ENCODE measurements at places on chromosomes 2 and 18.

- DNase-seq: peak; percentile 58
Measured at GRCh38 chr2:48600917-48601316, 16.7 kb upstream of the GTF2A1L start.

GRCh38 chr2:213152065-213152794, 818 bp upstream of the IKZF2 start:
- peak; percentile 77 for DNase-seq

GRCh38 chr2:85854166-85854509, 34.7 kb downstream of the ST3GAL5 start:
- DNase-seq: no peak

DNA sequence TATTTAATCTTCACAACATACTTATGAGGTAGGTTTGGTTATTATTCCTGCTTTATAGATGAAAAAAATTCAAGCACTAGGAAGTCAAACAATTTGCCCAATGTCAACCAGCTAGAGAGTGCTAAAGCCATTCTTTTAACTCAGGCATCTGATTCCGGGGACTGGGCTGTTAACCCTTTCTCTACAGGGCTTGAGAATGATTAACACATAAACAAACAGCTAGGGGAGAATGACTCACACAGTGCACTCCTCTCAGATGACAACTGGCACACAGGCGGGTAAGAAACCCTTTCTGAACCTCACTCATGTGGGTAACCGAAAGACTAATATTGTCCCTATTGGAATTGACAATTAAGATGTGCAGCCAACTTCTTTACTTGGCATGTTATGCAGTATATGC, 86.3 kb upstream of the FSHR start:
- DNase-seq: peak; percentile 32

DNA sequence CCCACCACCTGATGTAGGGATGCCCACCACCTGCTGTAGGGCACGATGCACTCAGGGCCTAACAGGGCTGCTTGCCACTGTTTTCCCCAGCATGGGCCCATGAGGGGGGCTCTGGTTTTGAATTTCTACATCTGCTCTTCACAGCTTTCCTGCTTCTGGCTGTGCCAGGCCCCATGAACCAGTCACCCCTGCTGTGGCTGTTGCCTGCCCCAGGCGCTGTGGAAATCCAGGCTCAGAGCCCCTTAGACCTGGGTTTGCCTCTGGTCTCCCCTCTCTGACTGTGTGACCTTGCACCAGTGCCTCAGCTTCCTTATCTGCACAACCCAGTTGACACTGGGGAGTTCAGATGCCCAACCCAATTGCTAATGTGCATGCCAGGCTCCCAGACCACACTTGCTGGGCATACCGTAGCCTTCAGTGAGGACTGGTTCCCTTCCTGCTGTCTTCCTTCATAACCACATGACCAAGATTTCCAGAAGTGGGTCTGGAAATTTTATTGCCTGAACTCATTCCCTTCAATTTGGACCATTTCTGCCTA, 6.0 kb upstream of the MLPH start:
- no peak for DNase-seq

DNA sequence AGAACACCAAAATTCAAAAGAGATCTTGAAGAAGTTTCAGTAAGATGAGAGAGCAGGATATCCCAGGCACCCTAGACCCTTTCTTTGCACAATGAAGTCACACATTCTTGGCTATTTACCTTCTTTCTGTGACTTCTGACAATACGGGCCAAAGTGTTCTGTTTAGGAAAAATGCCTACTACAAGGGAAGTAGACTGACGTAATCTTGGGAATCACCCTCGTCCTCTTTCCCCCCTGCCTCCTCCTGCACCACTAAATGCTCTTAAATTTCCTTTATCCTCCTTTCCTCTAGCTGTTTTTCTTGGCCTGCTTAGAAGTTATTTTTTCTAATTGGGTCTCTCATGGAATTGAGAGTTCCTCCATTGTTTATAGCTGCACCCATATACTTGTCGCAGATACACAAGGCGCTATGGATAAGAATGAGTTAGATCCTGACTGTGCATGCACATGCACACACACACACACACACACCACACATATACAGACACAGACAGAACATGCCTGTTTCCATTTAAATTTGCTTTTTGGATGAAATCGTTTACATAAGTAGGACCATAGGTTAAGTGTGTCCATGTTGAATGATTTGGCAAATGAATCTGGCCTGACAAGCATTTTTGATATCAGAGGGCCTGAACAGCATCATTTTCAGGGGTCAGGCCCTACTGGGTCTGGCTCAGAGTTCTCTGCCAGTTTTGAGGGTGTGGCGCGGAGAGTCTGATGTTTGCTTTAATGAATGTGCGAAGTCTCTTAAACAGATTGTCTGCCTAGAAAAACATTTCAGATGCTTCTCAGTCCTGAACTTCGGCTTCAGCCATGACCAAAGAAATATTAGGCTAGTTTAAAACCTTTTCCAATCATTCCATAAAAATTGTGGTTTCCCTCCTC, 131.9 kb upstream of the NT5C1B start:
- DNase-seq: peak; percentile 40

DNA sequence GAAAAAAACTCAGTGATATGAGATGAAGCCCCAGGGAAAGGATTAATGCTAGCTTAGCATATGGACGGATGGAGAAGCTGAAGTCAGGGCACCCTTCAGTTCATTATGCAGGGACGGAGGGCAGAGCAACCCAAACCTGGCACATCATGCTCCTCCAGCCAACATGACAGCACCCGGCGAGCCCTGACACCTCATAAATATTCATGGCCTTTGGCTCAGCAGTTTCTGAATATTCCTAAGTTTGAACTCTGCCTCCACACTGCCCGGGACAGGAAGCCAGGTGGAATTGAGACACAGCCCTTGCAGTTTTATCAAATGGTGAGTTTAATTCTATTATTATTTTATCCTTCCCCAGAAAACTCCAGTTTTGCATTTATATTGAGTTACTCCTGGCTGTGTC, 87.3 kb upstream of the SH3BP4 start:
- no peak for DNase-seq

GRCh38 chr2:105757433-105757832, 12.7 kb downstream of the NCK2 start:
- DNase-seq: no peak

GRCh38 chr2:182245963-182246362, 180.9 kb downstream of the PDE1A start:
- no peak for DNase-seq

DNA sequence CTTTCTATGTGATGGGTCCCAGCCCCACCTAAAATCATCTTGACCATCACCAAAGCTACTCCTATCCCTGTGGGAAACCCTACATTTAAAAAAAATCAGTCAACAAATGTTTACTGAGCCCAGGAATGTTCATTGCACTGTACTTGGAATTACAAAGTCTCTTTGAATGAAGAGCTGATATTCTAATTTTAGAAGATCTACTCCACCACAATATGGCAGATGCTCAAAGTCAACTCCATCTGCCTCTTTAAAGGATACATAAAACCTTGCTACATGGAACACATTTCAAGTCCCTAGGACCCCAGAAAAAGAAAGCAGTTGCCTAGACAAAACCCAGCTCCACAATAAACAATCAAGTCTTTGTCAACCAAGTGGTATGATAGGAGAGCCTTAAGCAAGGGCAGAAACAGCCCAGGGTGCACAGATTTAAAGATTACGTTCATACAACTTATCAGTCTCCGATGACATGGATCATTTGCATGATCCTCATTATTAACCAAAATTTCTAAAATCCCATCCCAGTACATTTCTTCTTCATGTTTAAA, 234.3 kb upstream of the ACVR2A start:
- no peak for DNase-seq

DNA sequence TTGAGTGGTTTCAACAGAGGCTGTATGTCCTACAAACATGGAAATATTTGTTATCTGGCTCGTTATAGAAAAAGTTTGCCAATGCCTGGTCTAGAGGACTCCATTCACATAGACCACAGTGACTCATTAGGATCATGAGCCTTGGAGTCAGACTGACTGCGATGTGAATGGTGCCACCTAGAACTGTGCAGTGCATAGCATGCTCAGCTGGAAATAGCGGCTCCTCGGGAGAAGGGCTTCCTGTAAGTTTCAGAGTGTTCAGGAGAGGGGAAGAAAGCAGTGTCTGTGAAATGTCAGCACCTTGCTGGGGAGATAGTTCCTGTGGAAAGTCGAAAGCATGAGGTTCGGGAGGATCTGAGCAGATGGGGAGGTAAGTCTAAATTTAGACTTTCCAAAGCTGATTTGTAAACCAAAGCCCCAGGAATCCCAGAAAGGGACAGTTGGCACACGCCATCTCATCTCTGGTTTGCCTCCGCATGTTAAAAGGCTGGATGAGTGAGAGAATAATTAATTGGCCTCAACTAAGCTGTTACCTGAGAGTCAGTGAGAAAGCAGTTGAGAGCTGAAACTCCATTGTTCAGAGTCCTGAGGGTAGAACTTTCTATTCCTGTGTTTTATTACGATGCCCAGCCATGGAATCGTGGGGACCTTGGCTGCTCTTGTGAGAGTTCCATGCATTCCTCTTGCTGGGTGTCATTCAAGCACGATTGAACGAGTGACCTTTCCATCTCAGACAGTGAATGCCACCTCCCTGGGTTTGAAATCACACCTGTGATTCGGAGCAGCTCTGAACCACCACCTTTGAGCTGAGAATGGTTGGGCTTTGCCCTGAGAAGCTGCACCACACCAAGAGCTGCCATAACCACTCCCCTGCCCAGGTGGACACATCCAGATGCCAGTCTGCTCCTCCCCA, 99.5 kb downstream of the MAPK4 start:
- peak; percentile 46 for DNase-seq

DNA sequence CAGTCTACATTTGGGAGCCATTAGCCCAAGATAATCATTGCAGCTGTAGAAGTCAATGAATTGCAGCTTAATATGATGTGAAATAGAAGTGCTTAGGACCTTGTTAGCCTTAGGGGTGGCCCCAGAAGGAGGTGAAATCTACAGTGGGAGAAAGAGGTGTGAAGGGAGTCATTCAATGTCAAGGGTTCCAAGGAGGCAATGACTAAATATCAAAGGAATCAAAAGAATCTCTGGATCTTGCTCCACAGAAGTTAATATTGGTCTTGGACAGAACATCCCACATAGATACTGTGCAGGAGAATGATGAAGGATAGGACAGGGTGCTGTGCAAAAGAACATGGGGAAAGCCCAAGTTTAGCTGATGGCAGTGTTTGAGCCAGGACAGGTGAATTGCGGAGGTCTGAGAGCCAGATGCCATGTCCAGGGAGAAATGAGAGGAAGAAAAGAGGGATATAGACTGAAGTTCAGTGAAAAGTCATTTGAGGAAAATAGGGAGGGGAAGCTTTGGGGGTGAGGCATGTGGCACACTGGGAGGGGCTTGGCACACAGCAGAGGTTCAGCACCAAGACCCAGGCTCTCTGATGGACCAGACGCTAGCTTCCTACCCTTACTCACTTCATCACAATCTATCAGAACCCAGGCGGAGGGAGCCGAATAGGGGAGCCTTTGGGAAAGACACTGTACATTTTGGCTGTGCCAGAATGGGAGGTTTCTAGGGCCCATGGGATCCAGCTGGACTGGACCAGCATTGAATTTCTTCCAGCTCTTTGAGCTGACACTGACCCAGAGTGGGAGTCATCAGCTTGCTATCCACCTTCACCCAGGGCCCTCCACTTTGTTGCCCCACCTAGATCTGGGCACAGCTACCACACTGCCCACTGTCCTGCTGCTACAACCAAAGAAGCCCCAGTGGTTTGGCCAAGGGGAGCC, 2.2 kb downstream of the IL1F10 start:
- peak; percentile 36 for DNase-seq

GRCh38 chr2:111191877-111192276, 71.2 kb downstream of the BCL2L11 start:
- DNase-seq: no peak

- no peak for DNase-seq
Measured at GRCh38 chr2:20172273-20173055, 52.5 kb downstream of the SDC1 start.

GRCh38 chr2:109062859-109063700, 65.9 kb upstream of the SH3RF3 start:
- no peak for DNase-seq

GRCh38 chr2:82234283-82234874, 1929.8 kb upstream of the LRRTM1 start:
- DNase-seq: no peak

- DNase-seq: no peak
Measured at GRCh38 chr2:36528766-36529392, 69.1 kb downstream of the FEZ2 start.

DNA sequence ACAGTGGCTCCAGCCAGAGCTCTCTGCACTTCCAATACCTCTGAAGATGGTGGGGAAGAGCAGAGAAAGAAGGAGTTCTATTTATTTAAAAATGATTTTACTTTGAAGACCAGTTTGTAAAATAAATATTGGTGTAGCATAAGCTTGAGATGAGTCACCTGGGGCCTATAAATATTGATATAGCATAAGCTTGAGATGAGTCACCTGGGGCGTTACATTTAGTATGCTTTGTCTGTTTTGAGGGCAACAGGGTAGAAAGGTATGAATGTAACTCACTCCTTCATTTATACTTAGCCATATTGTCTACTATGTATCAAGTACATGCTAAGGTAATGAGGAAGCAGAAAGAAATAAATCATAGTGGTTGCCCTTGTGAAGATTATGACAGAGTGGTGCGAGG, 7.7 kb upstream of the SULT1C4 start:
- peak; percentile 31 for DNase-seq

- no peak for DNase-seq
Measured at GRCh38 chr2:15844211-15844801, 96.0 kb upstream of the MYCN start.

GRCh38 chr2:239259173-239259572, 141.6 kb downstream of the HDAC4 start:
- DNase-seq: no peak

GRCh38 chr2:216740557-216741222, 45.3 kb upstream of the IGFBP5 start:
- DNase-seq: no peak
